ENCODE measurements at places on chromosomes 2 and 18.
A peak's percentile ranks its signal among the peaks of the same experiment; 100 is the strongest.

DNA sequence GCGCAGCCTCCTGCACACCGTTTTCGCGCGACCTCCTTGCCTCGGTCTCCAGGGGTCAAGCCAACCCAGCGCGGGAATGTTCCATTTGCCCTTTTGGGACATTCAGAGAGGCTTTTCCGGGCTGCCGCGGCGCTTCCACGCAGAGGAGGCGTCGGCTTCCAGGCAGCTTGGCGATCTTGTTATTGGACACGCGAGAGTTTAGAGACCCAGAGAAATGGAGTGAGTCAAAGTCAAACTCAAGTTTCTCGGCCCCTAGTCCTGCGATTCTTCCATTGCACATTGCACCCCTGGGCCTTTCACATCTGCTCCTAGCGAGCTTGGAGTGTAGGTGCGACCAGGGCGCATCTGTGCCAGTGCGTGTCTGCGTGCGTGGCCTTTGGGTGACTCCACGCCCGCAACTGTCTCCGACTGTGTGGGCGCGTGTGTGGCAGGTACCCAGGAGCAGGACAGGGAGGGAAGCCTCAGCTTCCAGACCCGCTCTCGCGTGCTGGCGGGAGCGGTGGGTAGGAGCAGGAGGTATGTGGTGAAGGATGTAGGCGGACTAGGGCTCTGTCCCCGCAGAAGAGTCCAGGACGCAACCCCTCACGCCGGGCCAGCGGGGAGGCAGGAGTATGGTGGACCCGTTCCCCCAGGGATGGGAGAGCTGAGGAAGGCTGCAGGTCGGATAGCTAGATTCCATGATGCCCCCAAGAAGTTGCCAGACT is 13.5 kb downstream of the SIX3 start:
- DNase-seq: no peak

GRCh38 chr2:55585451-55586080 is 31.9 kb downstream of the PPP4R3B start:
- DNase-seq: no peak

- DNase-seq: peak; percentile 6
Measured at GRCh38 chr2:107383691-107384090, 443.0 kb upstream of the RGPD4 start.

GRCh38 chr2:29951576-29951975 is 30.2 kb upstream of the ALK start:
- no peak for DNase-seq

GRCh38 chr2:112767693-112768330 is 3.4 kb upstream of the CKAP2L start:
- no peak for DNase-seq

GRCh38 chr2:10141736-10142639 is 19.4 kb downstream of the RRM2 start:
- DNase-seq: no peak
